Activated T-cell treated with anti-CD3 and anti-CD28 coated beads, Interleukin-2, amount 50 U/mL, for 72 hours (primary cell): ENCODE measurements at places on chromosomes 2 and 18. TPM values are rescaled to one million over a fixed set of nuclear protein-coding genes. Genes with fewer than 3 reads are reported as not detected.

The TEX44 gene
- total RNA-seq: not detected

The HOXD12 gene
- total RNA-seq: not detected

The GALNT1 gene
- total RNA-seq: 45.6 TPM

The CCDC102B gene
- total RNA-seq: 4.3 TPM

The KCNIP3 gene
- total RNA-seq: not detected

The INPP5D gene
- 69.3 TPM for total RNA-seq

The TXNDC2 gene
- not detected for total RNA-seq

The KCNG3 gene
- 0.22 TPM for total RNA-seq

The IL18R1 gene
- 56.5 TPM for total RNA-seq

The ALPG gene
- not detected for total RNA-seq

The PROKR1 gene
- not detected for total RNA-seq

DNA sequence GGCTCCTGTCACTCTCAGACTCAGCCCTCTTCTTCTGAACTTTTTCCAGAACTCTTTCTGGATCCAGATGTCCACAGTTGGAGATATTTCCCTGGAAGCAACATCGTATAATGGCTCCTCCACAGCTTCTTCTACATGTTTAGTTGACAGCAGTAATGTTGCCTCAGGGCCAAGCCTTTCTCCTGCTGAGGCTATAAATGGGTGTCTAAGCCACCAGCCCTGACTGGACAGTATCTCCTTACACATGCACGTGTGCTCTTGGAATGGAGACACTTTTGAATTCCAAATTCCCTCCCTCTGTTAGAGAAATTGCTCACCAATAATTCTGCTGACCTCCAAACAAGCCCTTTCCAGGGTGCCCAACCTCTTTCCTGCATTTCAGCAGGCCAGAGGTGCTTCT lies 156.2 kb upstream of the PIK3C3 start:
- no peak overlapping the region for H3K27ac ChIP-seq
- H3K4me1 ChIP-seq: no peaks in the 10 kb centered on the region
- H3K27me3 ChIP-seq: no peaks in the 10 kb centered on the region
- H3K4me3 ChIP-seq: no peak overlapping the region
- H3K36me3 ChIP-seq: no peaks in the 10 kb centered on the region

- DNase-seq: no peak
- H3K36me3 ChIP-seq: no peaks in the 10 kb centered on the region
- no peaks in the 10 kb centered on the region for H3K4me1 ChIP-seq
- no peak overlapping the region for H3K4me3 ChIP-seq
Observed at GRCh38 chr2:190123956-190124355, 61.4 kb upstream of the MSTN start.

DNA sequence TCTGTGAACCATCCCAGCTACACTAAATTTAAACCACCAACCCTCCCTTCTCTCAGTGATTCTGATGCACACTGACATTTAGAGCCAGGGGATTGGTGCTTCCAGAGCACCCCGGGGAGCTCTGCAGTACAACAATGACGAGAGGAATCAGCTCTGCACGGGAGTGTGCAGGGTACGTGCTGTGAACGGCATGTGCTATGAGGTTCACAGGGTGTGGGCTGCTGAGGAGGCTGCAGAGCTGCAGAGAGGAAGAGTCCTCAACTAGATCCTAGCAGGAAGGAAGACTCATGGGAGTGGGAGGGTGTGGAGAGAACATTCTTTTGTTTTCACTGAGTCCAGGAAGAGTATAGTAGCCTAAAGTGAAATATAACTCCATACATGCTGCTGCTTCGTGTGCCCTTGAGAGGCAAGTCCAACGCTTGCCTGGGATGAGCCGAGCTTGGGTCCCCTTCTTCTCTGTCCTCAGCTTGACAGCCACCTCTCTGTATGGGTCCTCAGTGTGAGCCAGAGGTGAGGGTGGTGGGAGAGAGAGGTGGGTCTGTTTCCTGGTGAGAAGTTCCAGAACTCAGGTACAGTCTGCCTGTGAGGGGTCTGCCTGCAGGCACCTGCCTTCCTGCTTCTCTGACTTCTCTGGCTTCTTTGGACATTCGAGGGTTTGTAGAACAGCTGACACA lies 118.8 kb downstream of the CTIF start:
- no peak overlapping the region for H3K27ac ChIP-seq
- H3K36me3 ChIP-seq: no peaks in the 10 kb centered on the region
- H3K4me1 ChIP-seq: no peaks in the 10 kb centered on the region
- no peak for DNase-seq

GRCh38 chr2:36369163-36369562 lies 13.6 kb downstream of the CRIM1 start:
- no peak overlapping the region for H3K27ac ChIP-seq
- no peak overlapping the region for H3K4me3 ChIP-seq
- H3K27me3 ChIP-seq: no peaks in the 10 kb centered on the region
- H3K4me1 ChIP-seq: peaks cover 16% of the 10 kb centered on the region

DNA sequence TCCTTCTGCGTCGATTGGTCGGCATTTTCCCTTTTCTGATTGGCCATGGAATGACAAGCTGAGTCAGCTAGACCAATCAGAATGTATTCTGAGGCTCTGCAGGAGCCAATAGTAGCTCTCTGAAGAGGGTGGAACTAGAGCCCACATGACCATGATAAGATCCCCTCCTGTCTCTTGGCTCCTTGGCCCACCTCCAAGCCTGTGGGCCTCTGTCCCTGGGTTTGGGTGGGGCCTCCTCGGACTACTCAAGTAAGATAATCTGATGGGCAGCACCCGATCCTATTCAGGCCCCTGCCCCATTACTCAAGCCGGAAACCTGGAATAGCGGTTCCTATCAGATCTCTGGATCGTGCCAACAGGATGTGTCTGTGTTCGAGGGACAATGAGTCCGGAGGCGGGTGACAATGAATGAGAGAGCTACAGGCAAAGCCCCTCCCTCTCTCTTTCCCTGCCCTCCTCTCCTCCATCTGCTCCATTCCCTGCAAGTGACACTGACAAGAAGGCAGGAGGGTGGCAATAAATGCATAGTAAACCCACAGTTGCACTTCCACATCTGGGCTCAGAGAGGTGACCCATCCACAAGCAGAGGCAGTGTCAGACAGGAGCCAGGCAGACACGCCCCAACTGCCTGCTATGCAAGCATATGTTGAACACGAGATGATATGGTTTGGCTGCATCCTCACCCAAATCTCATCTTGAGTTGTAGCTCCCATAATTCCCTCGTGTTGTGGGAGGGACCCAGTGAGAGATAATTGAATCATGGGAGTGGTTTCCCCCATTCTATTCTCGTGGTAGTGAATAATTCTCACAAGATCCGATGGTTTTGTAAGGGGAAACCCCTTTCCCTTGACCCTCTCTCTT lies 114.7 kb downstream of the TNS1 start:
- no peaks in the 10 kb centered on the region for H3K36me3 ChIP-seq
- H3K4me3 ChIP-seq: no peak overlapping the region
- peaks cover 5% of the 10 kb centered on the region for H3K4me1 ChIP-seq

- H3K4me1 ChIP-seq: no peaks in the 10 kb centered on the region
- no peaks in the 10 kb centered on the region for H3K36me3 ChIP-seq
- no peak for DNase-seq
- H3K4me3 ChIP-seq: no peak overlapping the region
- H3K27me3 ChIP-seq: no peaks in the 10 kb centered on the region
Observed at GRCh38 chr2:154392256-154392655, 306.2 kb upstream of the KCNJ3 start.

DNA sequence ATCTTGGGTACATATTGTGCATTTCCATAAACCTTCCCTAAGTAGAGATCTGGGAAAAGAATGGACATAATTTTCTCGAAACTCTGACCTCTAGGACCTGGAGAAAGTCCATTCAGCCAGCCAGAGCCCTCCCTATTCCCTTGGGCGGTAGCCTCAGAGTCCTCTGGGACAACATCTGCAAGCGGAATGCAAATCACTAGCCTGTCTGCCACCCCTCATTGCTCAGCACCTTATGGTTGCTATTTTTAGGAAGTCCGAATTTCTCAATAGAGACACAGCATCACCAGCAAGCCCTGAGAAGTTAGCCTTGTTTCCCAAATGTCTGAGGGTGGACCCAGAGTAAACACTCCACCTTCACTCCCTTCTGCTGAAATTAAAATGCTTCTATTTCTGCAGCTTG lies 17.6 kb upstream of the CD28 start:
- H3K4me3 ChIP-seq: no peak overlapping the region
- H3K27ac ChIP-seq: no peak overlapping the region
- no peak for DNase-seq
- H3K36me3 ChIP-seq: peaks cover 4% of the 10 kb centered on the region
- H3K27me3 ChIP-seq: no peaks in the 10 kb centered on the region

GRCh38 chr18:29629493-29630036 lies 1413.0 kb downstream of the DSC3 start:
- no peak for DNase-seq
- H3K4me1 ChIP-seq: no peaks in the 10 kb centered on the region
- no peaks in the 10 kb centered on the region for H3K27me3 ChIP-seq
- H3K4me3 ChIP-seq: no peak overlapping the region

GRCh38 chr18:32549248-32550110 lies 78.8 kb upstream of the GAREM1 start:
- H3K4me3 ChIP-seq: no peak overlapping the region
- DNase-seq: peak; percentile 53
- no peaks in the 10 kb centered on the region for H3K36me3 ChIP-seq

GRCh38 chr18:76958692-76959341 lies 136.5 kb downstream of the ZNF236 start:
- no peak for DNase-seq
- H3K36me3 ChIP-seq: peaks cover 28% of the 10 kb centered on the region
- H3K4me3 ChIP-seq: no peak overlapping the region
- no peak overlapping the region for H3K27ac ChIP-seq
- peaks cover 8% of the 10 kb centered on the region for H3K4me1 ChIP-seq
- no peaks in the 10 kb centered on the region for H3K27me3 ChIP-seq

GRCh38 chr18:56314396-56314795 lies 324.0 kb downstream of the TXNL1 start:
- no peaks in the 10 kb centered on the region for H3K27me3 ChIP-seq
- H3K27ac ChIP-seq: no peak overlapping the region
- H3K36me3 ChIP-seq: no peaks in the 10 kb centered on the region

GRCh38 chr2:222336442-222336841 lies 37.6 kb upstream of the PAX3 start:
- H3K36me3 ChIP-seq: peaks cover 4% of the 10 kb centered on the region
- H3K4me3 ChIP-seq: no peak overlapping the region
- DNase-seq: no peak
- H3K27me3 ChIP-seq: no peaks in the 10 kb centered on the region

GRCh38 chr2:201572846-201573508 lies 70.3 kb downstream of the TMEM237 start:
- no peak overlapping the region for H3K4me3 ChIP-seq
- no peak overlapping the region for H3K27ac ChIP-seq
- H3K4me1 ChIP-seq: peaks cover 6% of the 10 kb centered on the region
- H3K27me3 ChIP-seq: no peaks in the 10 kb centered on the region
- H3K36me3 ChIP-seq: no peaks in the 10 kb centered on the region

GRCh38 chr2:156343940-156344301 lies 11.4 kb upstream of the NR4A2 start:
- H3K27ac ChIP-seq: peak overlapping the region; percentile 98
- no peak for DNase-seq
- H3K4me3 ChIP-seq: no peak overlapping the region
- no peaks in the 10 kb centered on the region for H3K36me3 ChIP-seq

DNA sequence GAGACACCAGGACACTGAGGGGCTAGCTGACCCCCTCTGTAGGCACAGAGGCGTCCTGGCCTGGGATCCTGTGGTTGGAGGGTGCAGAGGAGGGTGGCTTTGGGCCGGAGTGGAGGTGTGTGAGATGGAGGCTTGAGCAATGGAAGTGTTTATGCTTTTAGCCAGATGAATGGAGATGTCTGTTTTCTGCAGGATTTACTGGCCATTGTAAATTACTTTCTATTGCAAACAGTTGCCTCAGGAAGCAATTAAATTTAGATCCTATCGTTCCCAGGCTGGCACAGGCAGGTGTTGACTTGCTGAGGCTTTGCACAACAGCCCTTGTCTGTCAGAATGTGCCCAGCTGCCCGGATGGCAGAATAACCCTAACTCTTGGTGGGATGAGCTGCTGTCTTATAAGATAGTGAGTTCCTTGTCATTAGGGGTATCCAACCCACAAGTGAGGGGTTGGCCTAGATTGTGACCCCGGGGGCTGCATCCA lies 1.8 kb upstream of the ARID5A start:
- H3K4me3 ChIP-seq: no peak overlapping the region
- H3K27ac ChIP-seq: no peak overlapping the region
- DNase-seq: no peak
- H3K36me3 ChIP-seq: peaks cover 19% of the 10 kb centered on the region
- peaks cover 73% of the 10 kb centered on the region for H3K4me1 ChIP-seq

GRCh38 chr2:28325567-28326468 lies 66.8 kb upstream of the FOSL2 start:
- peak; percentile 42 for DNase-seq
- H3K27me3 ChIP-seq: no peaks in the 10 kb centered on the region
- H3K27ac ChIP-seq: no peak overlapping the region
- peaks cover 2% of the 10 kb centered on the region for H3K36me3 ChIP-seq
- H3K4me3 ChIP-seq: no peak overlapping the region
- H3K4me1 ChIP-seq: peaks cover 45% of the 10 kb centered on the region

DNA sequence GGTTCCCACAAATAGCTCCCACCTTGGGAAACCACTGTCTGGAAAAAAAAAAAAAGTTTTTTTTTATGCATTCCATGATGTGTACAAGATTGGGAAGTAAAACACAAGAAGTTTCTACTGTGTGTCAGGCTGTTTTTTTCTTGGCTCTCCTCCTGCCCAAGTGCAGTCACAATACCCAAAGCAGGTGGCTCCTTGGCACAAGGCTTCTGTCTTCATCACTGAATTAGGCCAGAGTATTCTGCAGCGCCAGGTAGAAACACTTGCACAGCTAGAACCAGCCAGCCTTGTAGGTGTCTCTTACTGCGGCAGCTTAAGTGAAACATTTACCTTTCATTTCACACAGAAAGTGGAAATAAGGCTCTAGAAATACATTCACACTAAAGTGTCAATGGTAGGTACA lies 23.8 kb upstream of the MAL start:
- H3K27me3 ChIP-seq: peaks cover 27% of the 10 kb centered on the region
- DNase-seq: no peak
- peaks cover 12% of the 10 kb centered on the region for H3K4me1 ChIP-seq
- H3K36me3 ChIP-seq: no peaks in the 10 kb centered on the region
